ENCODE measurements at places on chromosomes 7 and 10.
A peak's percentile ranks its signal among the peaks of the same experiment; 100 is the strongest.

GRCh38 chr7:68250143-68250542 lies 1253.5 kb downstream of the TYW1 start:
- no peak for DNase-seq

DNA sequence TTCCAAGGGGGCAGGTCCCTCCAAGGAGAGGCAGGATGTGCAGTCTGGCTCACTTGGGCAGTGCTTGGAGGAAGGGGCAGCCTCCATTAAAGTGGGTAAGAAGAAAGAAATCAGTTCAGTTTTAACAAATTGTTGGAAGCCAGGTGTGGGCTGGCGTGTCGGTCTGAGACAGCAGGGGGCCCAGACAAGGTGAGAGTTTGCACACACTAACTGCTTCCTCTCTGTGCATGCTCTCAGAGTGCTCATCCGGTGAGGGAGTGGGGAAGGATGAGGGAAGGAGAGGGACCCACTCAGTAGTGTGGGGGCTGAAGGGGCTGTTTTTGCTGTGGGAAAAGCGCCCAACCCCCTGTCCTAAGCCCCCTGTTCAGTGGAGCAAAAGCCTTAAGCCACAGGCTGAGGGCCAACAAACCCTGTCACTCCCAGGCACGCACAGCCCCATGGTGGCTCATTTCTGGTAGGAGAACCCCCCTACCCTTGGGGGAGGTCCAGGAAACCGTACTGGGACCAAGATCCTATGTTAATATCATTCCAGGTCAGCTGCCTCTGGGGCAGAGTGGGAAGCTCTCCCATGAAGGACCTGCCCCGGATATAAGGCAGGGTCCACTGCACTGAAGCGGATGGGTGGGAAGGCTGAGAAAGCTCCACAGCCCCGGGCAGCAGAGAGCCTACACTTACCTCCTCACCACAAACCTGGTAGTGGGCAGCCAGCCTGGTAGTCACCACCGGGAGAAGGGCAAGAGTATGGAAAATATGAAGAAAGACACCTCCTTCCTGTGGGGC lies 5.1 kb upstream of the PCBD1 start:
- no peak for DNase-seq

DNA sequence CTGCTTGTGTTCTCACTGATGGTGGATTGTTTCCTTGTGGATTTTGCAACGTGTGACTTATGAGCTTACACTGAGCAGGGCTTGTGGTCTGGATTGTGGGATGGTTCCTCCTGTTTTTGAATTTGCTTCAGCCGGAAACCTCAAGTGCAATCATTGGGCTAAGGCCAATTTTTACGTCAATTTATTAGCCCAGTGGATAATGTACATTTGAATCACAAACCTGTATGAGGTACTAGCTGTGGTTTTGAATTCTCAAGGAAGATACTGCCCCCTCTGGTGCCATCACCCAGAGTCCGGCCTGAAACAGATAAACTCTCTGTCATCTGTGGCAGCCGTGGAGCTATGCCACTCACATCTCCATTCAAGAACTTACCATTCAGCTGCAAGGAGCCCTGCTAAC lies 7.3 kb upstream of the ZNF777 start:
- DNase-seq, result no peak

- no peak for DNase-seq
Observed at GRCh38 chr7:98399890-98400541, 874 bp downstream of the BAIAP2L1 start.

DNA sequence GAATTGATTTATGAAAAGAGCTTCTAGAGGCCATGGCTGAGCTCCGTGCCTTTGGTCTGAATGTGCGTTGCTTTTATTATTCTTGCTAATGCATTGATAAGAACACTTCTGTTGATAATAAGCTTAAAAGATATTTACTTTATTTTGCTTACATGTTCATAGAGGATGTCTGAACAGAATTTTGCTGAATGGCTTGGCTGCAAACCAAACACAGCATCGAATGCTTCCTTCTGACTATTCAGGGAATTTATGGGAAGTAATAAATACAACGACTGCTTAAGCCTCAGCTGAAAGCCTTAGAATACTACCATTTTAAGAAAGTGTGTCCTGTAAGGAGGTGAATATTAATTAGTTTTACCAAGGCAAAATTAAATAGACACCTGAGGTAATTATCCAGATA lies 643.5 kb upstream of the POT1 start:
- no peak for DNase-seq

DNA sequence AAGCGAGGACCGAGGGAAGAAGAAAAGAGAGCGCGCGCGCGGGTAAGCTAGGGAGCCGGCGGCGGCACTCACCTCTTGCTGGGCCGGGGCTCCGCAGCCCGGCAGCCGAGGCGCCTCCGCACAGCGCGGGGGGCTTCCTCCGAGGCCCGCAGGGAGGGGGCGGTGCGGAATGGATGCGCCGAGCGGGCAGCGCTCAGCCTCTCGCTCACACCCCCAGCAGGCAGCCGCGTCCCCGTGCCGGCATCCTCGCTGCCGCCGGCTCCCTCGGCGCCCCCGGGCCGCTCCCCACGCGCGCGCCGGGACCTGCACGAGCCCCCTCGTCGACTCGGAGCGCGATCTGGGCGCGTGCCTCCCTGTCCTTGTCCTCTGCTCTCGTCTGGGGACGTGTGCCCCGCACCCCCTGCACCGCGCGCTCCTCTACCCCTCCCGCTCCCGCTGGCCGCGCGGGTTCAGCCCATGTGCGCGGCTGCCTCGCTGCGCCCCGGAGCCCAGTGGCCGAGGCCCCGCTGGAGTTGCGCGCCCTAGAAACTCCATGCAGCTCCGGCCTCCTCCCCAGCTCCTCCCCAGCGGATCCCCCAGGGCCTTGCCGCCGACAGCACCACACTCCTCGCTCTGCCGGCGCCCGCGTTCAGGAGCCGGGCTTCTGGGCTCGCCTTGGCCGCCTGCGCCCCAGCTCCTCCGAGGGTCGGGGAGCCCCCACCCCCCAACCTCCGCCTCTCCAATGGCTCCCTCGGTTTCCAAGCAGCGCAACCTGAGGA lies 75.3 kb downstream of the CALN1 start:
- no peak for DNase-seq

DNA sequence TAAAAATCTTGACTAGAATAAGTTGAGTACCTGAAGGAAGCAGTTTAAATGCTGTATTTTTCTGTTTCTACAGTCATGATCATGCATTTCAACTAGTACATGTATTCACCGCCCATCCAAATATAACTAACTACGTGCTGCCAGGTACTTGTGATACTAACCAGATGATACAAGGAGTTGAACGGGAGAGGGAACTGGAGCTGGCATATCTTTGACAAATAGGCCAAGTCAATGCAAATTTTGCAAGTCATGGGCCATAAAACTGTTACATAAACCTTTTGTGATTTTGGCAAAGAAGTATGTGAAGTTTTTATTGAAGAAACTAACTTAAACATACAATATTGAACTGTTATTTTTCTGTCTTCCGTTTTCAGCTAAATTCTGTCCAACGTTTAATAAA lies 14.5 kb downstream of the NUP42 start:
- DNase-seq, result no peak

DNA sequence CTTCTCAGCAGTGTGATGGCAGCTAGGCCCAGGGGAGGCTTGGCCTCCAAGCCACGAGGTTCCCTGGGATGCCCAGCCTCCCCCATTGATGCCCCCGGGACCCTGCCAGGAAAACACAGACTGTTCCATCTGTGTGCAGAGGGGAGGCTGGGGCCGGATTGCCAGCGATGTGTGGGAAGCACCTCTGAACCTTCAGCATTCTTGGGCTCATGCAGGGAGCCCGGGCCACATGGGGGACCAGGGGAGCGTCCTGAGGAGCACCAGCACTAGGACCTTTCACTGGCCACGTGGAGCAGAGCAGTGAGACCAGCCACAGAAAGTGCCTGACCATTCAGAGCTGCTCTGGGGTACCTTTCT lies 2.6 kb downstream of the IMPDH1 start:
- DNase-seq, result no peak

- DNase-seq, result peak; percentile 7
Observed at GRCh38 chr10:124403548-124403947, 15.2 kb downstream of the OAT start.

- DNase-seq, result no peak
Observed at GRCh38 chr7:36621396-36621795, 102.9 kb downstream of the AOAH start.

DNA sequence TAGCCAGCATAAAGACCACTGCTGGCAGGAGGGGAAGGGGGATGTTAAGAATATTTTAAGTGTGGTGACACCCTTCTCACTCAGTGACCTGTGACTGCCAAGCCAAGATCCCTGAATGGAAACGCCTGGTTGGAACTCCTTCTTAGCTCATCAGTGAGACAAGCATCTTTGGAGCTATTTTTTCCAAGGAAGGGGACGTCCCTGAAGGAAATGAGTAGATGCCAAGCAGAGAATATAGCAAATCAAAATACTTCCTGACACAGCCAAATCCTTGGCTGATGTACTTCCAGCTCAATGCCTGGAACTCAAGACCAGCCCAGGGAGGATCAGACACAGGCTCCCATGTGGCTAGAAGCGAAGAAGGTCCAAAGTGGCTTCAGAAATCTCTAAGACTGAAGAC lies 82.2 kb downstream of the SORBS1 start:
- no peak for DNase-seq

- DNase-seq, result no peak
Observed at GRCh38 chr7:103307503-103308231, 10.4 kb downstream of the PMPCB start.

GRCh38 chr10:49057231-49057880 lies 58.0 kb downstream of the VSTM4 start:
- DNase-seq, result no peak

Data from stimulated activated CD4-positive, alpha-beta T cell treated with anti-CD3 and anti-CD28 coated beads, Interleukin-2, amount 100 ng/mL, for 48 hours (primary cell).